ENCODE measurements at places on chromosomes 7 and 10.

DNA sequence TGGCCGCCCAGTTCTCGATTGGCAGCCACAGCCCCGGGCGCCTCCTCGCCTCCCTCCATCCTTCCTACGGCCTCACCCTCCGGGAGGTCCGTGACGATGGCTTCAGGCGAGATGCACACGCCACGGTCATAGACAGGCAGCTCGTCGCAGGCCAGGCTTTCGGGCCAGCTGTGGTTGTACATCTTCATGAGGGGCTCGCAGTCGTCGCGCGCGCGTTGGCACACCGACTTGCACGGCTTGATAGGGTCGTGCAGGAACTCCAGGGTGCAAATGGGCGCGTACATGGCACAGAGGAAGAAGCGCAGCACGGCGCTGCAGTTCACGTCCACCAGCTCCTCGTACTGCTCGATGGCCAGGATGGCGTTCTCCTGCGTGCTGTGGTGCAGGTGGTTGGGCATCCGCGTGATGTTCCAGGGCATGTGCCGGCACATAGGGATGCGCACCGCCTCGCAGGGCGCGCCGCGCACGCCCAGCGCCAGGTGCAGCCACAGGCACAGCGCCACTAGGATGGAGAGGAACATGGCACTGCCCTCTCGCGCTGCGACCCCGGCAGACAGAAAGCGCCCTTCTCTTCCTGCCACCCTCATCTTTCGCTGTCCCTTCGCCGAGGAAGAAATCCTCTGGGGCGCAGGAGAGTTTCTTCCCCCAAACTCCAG is 472 bp downstream of the SFRP4 start:
- peak; percentile 53 for DNase-seq

DNA sequence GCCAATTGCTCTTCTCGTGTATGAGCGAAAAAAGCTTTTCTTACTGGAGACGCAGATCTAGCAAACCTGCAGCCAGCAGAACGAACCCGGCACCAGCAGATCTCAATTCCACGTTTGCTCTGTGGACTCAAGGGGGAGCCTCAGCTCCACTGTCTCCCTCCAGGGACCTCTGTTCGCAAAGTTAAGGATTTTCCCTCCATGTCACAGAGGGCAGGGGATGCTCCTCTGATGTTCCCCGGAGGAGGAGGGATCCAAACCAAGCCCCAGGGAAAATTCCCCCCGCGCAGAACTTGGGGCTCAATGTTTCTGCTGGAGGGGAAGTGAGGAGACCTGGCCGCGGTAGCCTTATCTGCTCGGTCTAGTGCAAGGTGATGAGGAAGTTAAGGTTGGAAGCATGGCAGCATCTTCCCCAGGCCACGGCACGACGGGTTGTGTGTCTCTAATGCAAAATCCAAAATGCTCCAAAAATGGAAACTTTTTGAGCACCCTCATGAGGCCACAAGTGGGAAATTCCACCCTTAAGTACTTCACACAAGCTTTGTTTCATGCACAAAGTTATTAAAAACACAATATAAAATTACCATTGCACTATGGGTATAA is 9.0 kb downstream of the IQCE start:
- no peak for DNase-seq

DNA sequence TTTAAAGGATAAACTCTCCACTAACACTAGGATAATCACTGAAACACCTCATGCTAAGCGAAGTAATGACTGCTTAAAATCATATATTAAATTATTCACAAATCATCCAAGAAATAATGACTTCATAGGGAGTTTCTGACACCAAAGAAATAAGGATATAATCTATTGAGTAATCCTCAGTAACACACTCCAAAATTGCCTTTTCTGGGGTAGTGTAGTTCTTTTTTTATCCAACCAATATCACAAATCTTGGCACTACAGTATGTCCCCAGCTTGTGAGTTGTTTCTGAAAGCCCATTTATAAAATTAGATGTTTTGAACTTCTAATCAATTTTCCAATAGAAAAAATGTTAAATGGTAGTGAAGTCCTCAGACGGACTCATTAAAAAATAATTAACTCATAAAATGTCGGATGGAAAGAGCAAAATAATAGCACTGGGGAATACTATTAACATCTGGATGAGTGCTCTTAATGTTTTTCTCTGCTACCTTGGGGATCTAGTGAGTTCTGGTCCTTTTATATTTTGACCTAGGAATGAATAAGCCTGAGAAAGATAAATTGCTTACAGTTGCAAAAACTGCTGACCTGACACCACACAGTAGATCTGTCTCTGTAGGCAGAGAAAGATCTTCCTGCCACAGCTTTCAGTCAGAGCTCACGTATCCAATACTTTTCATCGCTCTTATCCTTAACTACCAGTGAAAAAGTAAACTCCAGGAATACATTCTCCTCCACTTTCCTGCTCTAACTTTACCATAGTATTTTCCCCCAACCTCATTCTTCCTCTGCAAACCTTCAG is 618.5 kb upstream of the ANKRD30A start:
- no peak for DNase-seq

DNA sequence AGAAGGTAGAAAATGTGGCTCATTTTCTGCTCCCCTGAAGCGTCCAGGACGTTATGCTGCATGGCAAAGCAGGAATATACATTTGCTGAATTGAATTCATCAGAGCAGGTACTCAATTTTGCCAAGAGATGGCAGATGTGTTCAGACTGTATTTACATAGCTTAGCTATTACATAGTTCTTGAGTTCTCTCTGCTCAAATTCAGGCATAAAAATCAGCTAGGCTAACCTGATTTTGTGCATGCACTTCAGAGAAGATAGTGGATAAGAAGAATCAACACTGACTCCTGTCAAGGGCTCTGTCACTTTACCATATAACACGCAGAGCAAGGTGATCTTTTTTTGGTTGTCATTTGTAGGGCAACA is 209.2 kb upstream of the FAM3C start:
- no peak for DNase-seq

GRCh38 chr10:123262456-123262855 is 108.3 kb downstream of the BUB3 start:
- DNase-seq = no peak

DNA sequence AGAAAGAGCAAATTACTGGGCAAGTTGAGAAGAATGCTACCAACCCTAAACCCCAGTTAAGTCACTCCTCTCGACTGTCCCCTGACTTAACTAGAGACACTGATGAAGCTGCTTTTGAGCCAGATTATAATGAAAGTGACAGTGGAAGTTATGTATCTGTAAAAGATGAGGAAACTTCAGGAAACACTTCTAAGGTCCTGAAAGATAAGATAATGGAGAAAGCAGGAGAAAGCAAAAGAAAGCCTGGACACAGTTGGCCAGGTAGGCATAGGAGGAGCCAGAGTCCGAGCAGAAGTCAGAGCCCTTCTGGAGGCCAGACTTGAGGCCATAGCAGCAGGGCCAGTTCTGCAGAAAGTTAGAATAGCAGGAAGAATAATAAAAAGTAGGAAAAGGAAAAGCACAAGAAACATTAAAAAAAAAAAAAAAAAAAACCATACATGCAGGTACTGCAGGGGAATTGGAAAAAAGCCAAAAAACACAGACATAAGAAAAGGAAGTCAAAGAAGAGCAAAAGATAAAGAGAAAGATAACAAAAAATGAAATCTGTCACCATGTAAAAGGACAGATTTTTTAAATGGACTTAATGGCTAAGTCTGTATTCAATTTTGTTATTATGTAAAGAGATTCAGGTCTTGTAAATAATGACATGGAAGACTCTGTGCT is 101.0 kb upstream of the KCNMA1 start:
- DNase-seq = no peak

DNA sequence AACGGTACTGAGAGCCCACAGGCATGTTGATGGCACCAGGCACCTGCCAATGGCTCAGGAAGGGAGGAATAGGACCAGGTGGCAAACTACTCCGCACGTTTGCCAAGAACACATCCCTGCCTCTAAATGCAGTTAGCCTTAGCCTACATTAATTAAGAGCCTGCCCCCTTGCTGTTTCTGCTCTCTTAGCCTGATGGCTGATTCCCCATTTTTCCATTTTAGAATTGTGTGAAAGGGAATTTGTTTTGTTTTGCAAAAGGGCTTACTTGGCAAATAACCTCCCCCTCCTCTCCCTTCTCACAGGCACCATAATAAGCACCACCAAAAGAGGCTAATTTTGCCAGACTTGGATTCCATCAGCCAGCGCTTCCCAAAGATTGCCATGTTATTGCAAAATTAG is 1203.2 kb downstream of the SORCS3 start:
- no peak for DNase-seq

DNA sequence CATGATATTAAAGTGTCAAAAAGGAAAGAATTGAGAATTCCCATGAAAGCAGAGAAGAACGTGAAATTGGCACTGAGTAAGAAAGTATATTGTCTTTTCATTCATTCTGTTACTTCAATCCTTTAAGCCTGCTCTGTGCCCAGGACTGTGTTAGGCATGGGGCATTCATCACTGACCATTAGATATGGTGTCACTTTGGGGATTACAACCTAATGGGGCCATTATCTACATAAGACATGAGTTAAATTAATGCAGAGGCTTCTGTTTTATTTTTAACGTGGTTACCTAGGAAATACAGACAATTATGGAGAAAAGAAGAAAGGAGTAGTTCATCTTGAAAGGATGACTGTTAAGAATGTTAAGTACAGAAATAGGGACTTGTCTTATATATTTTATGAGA is 163.5 kb upstream of the LRGUK start:
- DNase-seq = no peak

DNA sequence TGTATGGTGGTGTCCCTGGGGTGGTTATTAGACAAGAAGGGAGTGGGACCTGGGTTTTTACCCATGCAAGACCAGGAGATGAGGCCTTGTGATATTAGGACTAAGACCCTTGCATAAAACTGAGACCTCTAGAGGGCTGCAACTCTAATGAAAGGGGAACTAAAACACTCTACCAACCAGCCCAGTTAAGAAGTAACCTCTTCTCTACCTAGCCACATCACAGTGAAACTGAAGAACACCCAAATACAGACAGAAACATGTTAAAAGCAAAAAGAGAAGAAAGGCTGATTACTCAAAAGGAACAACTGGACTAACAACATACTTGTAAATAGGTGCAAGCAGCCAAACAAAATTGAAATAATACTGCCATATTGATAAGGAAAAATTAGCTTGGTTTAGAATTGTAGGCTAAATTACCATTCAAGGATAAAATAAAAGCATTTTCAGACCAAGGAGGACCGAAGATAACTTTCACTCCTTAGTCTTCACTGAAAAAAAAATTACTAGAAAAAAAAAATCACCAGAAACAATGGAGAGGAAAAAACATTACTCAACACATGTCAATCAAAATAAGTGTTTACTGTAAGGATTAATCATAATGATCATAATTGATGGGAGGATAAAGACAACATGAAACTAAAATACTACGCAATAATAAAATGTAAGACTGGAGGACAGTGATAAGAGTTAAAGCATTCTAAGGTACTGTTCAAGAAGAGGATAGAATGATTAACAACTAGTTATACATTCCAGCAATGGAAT is 27.6 kb downstream of the ERLIN1 start:
- no peak for DNase-seq

- DNase-seq = no peak
These were observed 119.8 kb downstream of the SLIT1 start for GRCh38 chr10:97065686-97066660.

GRCh38 chr10:86072413-86072812 is 294.2 kb downstream of the GRID1 start:
- no peak for DNase-seq

- no peak for DNase-seq
These were observed 29.1 kb upstream of the LRGUK start for GRCh38 chr7:134098072-134098471.
